ENCODE measurements at places on chromosomes 6 and 20. TPM values are rescaled to one million over a fixed set of nuclear protein-coding genes. Genes with fewer than 3 reads are reported as not detected.

The HLA-DMB gene
- 3.8 TPM for total RNA-seq

The PTCRA gene
- total RNA-seq: not detected

The TRDN gene
- not detected for total RNA-seq

The CPXM1 gene
- total RNA-seq: 0.15 TPM

The SLC26A8 gene
- not detected for total RNA-seq

The RNF8 gene
- total RNA-seq: 17.5 TPM

The XKR7 gene
- not detected for total RNA-seq

The BEND6 gene
- total RNA-seq: not detected

The ADGRF4 gene
- total RNA-seq: 17.5 TPM

The LST1 gene
- total RNA-seq: not detected

The TCP11 gene
- total RNA-seq: not detected

The ERVFRD-1 gene
- not detected for total RNA-seq

The RMND1 gene
- 4.6 TPM for total RNA-seq

DNA sequence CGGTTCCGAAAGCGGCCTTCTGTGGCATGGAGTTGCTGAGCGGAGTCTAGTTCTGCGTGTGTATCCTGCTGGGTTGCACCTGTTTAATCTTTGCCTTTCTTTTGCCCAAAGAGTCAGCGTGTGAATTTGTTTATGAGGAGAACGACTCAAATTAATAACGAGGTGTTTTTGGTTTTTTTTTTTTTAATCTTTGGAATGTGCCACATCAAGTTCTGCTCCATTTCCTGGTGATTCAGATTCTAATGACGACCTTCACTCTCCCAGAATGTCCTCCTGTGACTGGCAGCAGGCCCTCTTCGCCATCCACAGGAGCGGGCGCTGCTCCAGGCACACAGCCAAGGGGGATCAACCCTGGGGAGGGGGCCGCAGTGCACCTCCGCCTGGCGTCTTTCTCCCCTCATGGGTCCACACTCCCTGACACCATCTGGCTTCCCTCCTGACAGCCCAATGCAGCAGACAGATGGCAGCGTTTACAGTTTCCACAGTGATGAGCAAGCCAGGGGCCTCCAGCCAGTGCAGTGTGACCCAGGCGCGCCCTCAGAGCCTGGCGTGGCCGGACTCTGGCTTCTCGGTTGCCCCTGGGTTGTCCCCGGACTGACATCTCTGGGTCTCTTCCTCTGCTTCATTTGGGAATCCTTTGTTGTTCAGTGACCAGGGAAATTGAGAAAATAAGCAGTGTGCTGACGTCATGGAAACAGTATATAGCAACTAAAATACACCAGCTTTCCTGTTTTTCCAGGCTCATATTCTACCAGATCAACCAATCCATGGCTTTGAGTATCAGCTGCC, 27.5 kb upstream of the AFDN start:
- no peak for DNase-seq

GRCh38 chr6:150140236-150140969, 2.4 kb upstream of the PPP1R14C start:
- DNase-seq: no peak

DNA sequence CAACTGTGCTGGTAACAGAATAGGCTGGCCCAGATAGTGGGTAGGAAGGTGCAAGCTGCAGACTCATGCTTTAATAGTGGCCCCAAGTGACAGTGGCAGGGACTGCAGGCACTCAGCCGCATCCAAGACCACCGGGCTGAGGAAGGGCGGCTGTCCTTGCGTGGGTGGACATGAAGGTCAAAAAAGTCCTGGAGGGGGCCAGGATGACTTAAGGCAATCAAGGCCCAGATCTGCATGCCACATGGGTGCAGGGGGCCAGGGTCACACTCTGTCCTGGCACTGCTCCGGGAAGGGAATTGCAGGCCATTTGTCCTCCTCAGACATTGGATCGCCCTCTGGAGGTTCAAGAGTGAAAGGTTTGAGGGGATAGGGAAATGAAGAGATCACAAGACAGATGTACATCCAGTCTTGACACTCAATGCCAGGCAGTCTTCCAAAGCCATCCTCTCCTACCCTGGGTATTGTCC, 10.4 kb upstream of the VNN2 start:
- DNase-seq: no peak

DNA sequence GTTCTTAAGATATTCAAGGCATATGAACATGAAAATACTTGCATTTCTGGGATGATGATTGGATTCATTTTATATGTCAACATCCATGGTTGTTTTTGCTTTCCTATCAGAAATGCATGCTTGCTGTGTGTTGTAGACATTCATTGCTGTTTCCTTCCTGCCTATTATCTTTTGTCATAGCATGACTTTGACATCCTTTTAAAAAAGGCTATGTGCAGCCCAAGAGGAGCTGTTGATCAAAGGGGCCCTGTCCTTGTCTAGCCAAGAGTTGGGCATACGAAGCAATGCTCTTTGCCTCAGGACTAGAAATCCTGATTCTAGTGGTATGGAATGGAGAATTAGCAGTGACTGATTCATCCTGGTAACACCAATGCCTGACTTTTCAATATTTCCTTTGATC, 143.1 kb downstream of the RNF144B start:
- DNase-seq: no peak

DNA sequence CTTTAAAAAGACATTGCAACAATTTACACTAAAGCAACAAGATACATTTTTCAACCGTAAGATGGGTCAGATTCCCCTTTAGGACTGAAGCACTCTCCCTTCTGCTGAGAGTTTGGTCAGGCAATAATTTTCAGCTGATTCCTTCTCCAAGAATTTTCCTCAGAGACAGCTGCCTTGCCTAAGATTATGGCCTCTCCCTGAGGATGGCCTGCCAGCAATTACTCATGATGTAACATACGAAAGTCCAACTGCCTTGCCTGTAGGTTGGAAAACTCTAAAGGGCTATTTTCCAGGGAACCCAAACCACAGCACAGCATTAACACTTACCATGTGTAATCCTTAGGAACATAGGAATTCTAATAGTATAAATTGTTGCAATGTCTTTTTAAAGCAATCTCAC, 229.1 kb upstream of the FLRT3 start:
- no peak for DNase-seq

GRCh38 chr6:166382500-166382932, 224 bp downstream of the MPC1 start:
- DNase-seq: no peak

- DNase-seq: no peak
These were observed 26.1 kb upstream of the PYGB start for GRCh38 chr20:25221592-25222460.

DNA sequence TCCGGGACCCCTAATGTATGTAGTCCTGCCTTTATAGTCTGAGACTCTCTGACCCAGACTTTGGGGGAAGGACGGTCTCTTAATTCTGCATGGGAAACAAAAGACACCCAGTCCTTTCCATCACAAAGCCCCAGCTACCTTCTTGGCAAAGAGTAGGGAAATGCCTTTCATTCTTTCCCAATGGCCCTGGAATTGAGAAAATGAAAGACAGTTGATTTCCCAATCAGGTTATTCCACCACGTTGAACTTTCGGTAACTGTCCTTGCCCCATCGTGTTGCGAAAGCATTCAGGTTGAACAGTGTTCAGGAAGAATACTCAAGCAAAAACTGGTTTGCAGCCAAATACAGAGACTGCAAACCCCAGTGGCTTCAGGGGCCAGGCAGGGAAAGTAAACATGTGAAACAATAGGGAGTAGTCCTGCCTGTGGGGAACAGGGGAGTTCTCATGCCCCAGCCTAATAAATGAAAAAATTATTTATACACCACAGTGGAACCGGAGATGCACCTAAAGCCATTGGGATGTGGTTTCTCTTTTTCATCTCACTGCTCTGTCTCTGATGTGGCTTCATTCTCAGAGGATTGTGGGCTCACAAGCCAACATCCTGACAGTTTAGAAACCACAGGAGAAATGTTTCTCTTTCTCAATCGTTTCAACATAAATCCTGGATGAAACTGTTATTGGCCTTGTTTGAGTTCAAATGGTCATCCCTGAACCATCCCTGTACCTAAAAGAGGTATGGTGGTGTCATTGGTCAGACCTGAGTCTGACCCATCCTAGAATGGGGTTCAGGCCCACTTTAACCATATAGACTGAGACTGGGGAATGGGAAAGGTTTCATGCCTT, 44.2 kb upstream of the SLC9A8 start:
- DNase-seq: no peak

- DNase-seq: no peak
These were observed 9.3 kb downstream of the SLC9A8 start for GRCh38 chr20:49821870-49822331.

GRCh38 chr6:137968901-137969300, 101.8 kb downstream of the TNFAIP3 start:
- DNase-seq: no peak

- no peak for DNase-seq
These were observed 47.1 kb downstream of the SCAND1 start for GRCh38 chr20:35907017-35907701.

DNA sequence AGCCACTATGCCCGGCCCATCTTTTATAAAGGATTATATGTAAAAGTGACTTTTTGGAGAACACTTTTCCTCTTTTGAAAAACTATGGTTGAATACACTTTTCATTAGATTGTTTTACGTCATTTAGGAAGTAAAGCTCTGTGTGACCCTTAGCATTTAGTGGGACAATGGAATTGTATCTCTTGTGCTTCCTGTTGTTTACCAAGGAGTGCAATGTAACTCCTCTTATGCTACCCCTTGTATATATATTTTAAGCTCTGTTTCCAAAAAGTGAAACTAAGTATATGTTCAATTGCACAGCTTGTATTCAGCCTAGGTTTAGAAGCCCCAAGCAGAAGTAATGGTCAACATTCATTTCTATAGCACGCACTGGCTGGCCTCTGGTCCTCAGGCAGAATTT, 183.1 kb upstream of the CITED2 start:
- DNase-seq: no peak

DNA sequence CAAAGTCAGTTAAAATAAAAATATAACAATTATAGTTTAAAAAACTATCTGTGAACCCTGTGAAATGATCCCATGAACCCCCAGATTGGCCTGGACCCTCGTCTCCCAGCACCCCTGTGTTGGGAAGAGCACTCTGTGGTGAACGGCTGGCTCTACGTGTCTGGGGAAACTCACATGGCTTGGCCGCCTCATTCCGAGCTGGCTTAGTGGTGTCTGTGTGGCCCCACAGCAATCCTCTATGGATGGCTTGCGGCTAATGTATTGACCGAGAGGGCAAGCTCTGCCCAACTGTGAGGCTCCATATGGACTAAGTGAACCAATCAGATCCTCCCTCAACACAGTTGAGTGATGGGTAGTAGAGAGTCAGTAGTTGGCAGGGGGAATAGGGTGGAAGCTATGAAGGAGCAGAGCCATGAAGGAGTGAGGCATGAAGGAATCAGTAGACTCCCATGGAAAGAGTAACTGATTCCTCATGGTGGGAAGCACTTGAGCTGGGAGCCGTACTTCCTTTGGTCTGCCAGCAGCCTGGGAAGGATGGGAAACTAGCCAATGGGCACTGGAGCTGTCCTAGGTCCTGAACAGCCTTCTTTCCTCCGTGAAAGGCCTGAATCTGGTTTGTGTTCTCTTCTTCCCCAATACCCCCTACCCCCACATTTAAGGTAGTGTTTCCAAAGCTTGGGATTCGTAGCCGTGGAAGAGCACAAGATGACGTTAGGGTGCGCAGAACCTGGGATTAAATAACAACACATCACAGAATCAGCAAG, 21.6 kb upstream of the ZNF831 start:
- DNase-seq: no peak

- DNase-seq: no peak
These were observed 34.7 kb downstream of the TAF4 start for GRCh38 chr20:62030834-62031434.

- DNase-seq: no peak
These were observed 222.0 kb upstream of the PDE10A start for GRCh38 chr6:165884813-165885765.

- no peak for DNase-seq
These were observed 49.2 kb downstream of the SMPDL3A start for GRCh38 chr6:122838060-122838780.

DNA sequence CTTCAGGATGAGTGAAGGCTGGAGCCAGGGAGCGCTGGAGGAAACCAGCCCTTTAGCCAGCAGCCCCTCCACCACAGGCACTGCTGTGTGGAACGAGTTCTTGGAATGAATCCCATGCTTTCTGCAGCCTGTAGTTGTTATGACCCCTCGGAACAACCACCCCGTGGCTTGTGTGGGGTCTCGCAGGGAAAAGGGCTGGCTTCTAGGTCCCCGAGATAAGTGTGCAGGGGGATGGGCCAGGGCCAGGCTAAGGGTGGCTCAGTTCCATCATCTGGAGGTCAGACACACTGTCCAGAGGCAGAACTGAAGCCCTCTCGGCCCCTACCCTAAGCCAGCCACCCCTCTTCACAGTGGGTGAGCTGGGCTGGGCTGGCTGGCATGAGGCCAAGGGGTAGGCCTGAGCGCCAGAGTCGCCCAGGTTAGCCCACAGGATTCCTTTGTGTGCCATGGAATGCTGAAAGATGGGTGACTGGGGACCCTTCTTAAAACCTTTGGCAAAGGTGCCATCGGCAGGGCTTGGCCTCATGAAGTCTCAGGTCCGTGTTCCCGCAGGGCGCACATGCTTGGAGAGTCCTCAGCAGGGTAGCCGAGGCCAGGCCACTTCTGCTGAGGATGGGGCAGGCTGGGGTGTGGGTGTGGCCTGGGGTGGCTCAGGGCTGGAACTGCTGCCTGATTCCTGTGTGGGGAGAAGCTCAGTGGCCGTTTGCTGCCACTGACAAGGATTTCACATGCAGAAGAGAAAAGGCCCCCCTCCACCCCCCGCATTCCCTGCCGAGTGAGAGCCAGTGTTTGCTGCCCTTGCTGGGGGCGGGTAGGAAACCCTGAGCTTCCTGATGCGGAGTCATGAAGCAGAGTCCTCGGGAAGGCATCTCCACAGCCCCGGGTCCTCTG, 24.6 kb downstream of the SPATA2 start:
- no peak for DNase-seq

- no peak for DNase-seq
These were observed at the start of gene OR12D1 for GRCh38 chr6:29414588-29414987. Gene OR12D1 (plus strand): TSS chr6:29414928.

DNA sequence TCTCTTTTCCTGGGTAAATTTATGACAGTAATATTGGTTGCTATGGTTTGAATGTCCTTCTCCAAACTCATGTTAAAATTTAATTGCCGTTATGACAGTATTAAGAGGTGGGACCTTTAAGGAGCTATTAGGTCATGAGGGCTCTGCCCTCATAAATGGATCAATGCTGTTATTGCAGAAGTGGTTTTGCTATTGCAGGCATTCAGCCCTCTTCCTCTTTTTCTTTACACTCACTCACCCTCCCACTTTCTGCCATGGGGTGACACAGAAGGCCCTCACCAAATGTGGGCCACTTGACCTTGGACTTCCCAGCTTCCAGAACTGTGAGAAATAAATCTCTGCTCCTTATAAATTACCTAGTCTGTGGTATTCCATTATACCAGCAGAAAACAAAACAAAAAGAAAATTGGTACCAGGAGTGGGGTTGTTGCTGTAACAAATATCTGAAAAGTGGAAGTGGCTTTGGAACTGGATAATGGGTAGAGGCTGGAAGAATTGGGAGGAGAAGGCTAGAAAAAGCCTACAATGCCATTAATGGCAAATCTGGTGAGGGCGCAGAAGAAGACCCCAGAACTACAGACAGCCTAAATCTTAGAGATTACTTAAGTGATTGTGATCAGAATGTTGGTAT, 24.8 kb upstream of the IGF2R start:
- DNase-seq: no peak

GRCh38 chr6:120493505-120493904, 840.8 kb downstream of the TBC1D32 start:
- no peak for DNase-seq

- DNase-seq: no peak
These were observed 34.3 kb upstream of the VEGFA start for GRCh38 chr6:43735642-43736199.

- no peak for DNase-seq
These were observed 200.6 kb downstream of the GMPR start for GRCh38 chr6:16438718-16439591.
